ENCODE measurements at places on chromosomes 3 and 15.

DNA sequence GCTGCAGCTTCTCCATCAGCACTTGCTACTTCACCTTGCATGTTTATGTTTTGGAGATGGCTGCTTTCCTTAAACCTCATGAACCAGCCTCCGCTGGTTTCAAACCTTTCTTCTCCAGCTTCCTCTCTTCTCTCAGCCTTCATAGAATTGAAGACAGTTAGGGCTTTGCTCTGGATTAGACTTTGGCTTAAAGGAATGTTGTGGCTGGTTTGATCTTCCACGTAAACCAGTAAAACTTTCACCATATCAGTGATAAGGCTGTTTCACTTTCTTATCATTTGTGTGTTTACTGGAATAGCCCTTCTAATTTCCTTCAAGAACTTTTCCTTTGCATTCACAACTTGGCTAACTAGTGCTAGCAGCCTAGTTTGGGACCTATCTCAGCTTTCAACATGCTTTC, 11.7 kb upstream of the GNAT1 start:
- no peak for DNase-seq

DNA sequence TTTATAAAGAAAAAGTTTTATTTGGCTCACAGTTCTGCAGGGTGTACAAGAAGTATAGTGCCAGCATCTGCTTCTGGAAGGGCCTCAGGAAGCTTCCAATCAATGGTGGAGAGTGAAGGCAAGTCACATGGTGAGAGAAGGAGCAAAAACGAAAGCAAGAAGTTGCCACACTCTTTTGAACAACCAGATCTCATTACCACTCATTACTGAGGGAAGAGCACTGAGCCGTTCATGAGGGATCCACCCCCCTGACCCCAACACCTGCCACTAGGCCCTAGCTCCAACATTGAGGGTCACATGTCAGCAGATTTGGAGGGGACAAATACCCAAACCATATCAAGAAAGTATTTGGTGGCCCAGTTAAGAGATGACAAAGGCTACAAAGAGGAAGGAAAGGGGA, 239.3 kb upstream of the UBE2E1 start:
- DNase-seq = no peak

- DNase-seq = no peak
Measured at GRCh38 chr3:149252272-149252671, 30.6 kb upstream of the CP start.

DNA sequence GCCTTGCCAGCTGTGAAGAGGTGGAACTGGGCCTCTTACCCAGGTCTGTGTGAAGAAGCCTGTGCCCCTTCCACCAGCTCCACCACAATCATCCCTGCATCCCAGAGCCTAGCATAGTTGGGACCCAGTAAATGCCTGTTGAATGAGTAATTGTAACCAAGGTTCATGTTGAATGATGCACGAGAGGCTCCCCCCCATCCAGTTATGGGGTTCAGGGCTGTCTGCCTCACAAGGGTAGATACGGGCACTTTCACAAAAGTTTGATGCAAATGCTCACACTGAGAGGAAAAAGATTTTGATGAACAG, 29.5 kb upstream of the TSEN2 start:
- DNase-seq = no peak

- no peak for DNase-seq
Measured at GRCh38 chr3:173008978-173009377, 132.1 kb downstream of the SPATA16 start.

Measured in foreskin melanocyte (primary cell).